CD4-positive, alpha-beta T cell (primary cell): ENCODE measurements at places on chromosomes 12 and 14.

- DNase-seq = no peak
Measured at GRCh38 chr12:41905759-41906297, 238.8 kb downstream of the GXYLT1 start.

DNA sequence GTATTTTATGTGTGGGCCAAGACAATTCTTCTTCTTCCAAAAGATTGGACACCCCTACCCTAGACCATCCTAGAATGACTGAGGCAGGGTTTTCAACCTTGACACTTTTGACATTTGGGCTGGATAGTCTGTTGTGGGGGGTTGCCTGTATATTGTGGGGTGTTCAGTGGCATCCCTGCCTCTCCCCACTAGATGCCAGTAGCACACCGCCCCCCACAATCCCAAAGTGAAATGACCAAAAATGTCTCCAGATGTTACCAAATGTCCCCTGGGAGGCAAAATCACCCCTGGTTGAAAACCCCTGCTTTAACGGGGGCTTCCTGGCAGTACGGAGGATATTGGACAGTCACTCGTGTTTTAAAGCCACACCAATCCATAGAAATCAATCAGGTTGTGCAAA is 219.6 kb downstream of the PHETA1 start:
- DNase-seq = no peak

GRCh38 chr14:39621223-39621622 is 189.0 kb upstream of the FBXO33 start:
- DNase-seq = no peak

GRCh38 chr14:93268406-93268805 is 61.4 kb downstream of the UBR7 start:
- no peak for DNase-seq

- DNase-seq = no peak
Measured at GRCh38 chr14:93909429-93910128, 17.6 kb upstream of the FAM181A start.

GRCh38 chr12:121925358-121925695 is 6.9 kb downstream of the CFAP251 start:
- no peak for DNase-seq

DNA sequence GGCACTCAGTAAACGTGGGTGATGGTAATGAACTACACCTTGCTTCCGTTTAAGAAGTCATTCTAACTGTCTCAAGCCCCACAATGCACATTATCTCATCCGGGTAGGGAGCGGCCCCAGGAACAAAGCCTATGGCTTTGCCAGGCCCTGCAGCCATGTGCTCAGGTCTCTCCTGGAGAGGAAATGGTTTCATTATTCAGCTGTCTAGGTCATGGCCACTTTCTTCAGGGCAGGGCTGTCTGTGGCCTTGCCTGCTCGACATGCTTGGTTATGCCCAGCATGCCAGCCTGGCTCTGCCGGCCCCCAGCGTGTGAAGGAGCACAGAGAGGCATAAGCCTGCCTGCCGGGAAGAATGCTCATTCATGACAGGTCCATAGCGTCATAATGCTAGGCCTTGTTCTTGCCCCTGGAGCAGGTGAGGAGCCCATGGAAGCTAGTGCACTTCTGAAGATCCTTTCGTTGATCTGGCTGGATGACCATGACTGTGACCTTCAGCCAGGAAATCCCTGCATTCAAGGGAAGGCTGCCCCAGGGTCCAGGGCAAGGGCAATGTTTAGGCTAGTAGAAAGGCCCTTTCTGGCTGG is 26.3 kb upstream of the FOS start:
- DNase-seq = no peak

- DNase-seq = peak; percentile 25
Measured at GRCh38 chr14:65229748-65230728, 127.7 kb upstream of the MAX start.

- DNase-seq = no peak
Measured at GRCh38 chr12:69475237-69475975, 5.2 kb downstream of the FRS2 start.

DNA sequence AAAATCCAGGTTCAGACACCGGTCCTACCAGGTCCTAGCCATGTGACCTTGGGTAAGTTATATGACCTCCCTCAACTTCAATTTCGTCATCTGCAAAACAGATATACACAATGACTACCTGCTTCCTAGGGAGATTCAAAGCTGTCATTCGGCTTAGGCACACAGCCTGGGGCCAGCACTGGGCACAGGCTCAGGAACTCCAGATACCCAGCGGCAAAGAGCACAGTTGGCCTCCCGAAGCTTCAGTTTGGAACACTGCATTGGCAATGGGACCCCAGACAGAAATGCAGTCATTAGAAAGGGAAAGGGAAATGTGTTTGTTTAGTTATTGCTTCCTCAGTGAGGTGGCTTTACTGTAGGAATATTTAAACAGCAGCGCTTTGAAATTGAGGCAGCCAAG is 11.4 kb downstream of the PLEKHG6 start:
- no peak for DNase-seq

DNA sequence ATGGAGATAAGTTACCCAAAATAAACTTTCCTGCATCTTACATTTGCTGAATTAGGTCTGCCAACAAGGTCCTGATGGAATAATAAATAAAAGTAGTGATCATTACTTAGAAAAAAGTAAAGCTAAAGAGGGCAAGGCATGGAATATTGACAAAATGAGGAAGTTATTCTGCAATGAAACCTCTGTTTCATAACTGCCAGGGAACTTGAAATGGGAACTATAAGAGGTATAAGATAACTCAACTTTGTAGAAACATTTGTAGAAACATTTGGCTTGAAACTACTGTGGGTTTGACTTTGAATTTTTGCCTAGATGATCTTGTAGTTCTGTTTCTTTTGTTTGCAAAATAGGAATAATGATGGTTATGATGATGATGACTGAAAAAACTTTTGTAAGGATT is 18.7 kb upstream of the YBX3 start:
- no peak for DNase-seq

- DNase-seq = peak; percentile 78
Measured at GRCh38 chr12:10982244-10982643, 4.5 kb downstream of the TAS2R50 start.

GRCh38 chr14:59427653-59428580 is 37.3 kb downstream of the GPR135 start:
- no peak for DNase-seq

GRCh38 chr12:56634242-56634836 is 4.2 kb upstream of the BAZ2A start:
- DNase-seq = peak; percentile 56

DNA sequence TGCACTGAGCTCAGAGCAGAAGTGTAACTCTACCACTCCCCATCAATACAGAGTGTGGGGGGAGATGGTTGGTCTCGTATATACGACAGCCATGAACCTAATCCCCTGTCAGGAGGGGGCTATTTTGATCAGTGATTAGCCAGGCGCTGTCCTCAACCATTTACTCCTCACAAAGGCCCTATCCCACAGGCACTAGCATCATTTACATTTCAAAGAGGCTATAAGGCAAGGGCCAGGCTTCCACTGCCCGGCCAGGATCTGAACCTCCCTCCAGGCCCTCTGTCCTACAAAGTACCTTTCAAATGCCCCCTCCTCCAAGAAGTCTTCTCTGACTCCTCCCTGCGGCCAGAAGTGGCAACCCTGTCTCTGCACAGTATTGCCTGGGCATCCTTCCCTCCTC is 74.7 kb downstream of the ITPK1 start:
- no peak for DNase-seq

- DNase-seq = no peak
Measured at GRCh38 chr12:9694241-9694640, 24.7 kb downstream of the CLEC2D start.

DNA sequence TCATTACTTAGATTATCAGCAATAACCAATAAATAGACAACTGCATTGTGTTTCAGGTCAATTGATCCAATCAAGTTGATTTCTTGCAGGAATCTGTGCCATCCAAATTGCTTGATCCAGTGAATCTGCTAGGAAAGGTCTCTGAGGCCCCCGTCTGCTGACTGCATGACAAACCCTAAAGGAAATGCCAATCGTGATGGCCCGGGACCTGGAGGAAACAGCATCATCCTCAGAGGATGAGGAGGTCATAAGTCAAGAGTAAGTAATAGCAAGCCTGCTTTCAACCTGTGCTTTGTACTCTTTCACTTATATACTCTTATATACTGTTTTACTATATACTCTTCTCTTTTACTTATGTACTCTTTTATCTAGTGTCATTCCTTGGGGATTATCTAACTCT is 1.9 kb downstream of the TTLL5 start:
- DNase-seq = no peak

DNA sequence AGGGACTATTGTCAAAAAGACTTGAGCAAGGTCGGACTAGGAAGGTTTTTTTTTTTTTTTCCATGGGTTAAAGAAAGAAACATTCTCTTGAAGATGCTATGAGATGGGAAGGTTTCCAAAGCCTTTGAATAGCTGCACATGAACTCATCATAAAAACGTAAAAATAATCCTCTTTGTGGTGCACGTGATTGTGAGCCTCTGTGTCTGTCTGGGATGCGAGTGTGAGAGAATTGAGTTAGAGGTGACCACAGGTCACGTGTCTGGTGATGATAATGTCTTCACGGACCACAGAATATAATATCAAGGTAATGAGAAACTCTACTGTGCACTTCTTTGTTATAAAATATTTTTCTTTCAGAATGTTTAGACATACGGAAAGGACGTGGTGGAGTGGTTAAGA is 24.3 kb upstream of the ADGRD1 start:
- no peak for DNase-seq

- no peak for DNase-seq
Measured at GRCh38 chr12:54042970-54043853, 10.4 kb downstream of the HOXC5 start.

DNA sequence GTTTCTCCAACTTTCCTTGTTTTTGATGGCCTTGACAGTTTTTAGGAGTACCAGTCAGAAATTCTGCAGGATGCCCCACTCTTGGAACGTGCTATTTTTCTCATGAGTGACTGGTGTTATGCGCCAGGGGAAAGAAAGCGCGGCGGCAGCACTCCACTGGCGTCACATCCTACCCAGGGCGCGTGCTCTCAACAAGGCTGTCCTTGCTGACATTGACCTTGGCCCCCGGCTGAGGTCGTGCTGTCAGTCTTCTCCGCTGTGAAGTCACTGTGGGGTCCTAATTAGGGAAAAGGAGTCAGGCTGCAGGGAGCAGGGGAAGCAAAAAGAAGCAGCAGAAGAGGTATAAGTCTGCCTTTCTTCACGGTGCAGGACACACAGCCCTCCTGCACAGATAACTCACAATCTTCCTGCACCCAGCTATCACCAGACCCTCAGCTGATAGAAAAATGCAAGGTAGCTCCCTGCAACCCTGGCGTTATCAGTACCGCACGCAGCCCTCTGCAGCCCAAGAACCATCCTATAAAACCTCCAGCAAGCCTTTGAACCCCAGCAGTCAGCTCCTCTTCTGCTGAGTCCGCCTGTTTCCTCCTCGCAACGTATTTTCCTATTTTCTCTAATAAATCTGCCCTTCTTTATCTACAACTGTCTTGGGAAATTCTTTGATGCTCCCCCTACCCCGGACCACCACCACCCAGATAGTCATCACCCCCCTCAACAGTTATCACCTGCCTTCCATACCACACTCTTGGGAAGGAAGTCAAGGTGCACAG is 48.0 kb upstream of the C14orf180 start:
- DNase-seq = no peak

DNA sequence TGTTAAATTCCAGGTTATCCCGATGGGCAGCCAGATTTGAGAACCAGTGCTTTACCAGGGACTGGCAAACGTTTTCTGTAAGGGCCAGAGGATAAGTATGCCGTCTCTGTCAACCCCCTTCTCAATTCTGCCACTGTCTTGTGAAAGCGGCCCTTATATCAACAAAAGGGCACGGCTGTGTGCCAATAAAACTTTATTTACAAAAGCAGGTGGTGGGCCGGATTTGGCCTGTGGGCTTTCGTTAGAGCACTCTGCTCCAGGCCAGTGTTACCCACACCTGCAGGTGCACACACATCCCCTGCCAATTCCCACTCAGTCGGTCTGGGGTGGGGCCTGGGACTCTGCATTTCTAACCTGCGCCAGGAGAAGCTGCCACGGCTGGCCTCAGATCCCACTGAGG is 111.2 kb downstream of the RFLNA start:
- no peak for DNase-seq

- no peak for DNase-seq
Measured at GRCh38 chr14:64409126-64409920, 21.2 kb downstream of the MTHFD1 start.

GRCh38 chr14:54501480-54501879 is 8.2 kb upstream of the CGRRF1 start:
- no peak for DNase-seq

- DNase-seq = no peak
Measured at GRCh38 chr12:93497456-93497855, 30.1 kb downstream of the MRPL42 start.

DNA sequence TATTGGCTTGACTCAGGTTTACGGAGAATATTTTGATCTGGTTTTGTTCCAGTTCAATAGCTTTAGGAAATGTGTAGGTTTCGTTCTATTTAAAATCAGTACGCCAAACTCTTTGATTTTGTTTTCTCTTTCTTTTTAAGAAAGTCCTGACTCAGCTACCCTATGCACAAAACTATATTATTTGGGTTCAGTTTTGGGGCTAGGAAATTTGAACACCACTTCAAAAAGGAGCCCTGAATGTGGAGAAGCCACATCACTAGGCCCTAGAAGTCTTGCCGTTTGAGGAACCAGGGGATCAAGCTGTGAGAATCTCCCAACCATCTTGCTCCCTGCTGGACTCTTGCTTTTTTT is 168.2 kb upstream of the BCL2L14 start:
- DNase-seq = no peak

GRCh38 chr12:129005829-129006228 is 152.6 kb downstream of the GLT1D1 start:
- DNase-seq = no peak

DNA sequence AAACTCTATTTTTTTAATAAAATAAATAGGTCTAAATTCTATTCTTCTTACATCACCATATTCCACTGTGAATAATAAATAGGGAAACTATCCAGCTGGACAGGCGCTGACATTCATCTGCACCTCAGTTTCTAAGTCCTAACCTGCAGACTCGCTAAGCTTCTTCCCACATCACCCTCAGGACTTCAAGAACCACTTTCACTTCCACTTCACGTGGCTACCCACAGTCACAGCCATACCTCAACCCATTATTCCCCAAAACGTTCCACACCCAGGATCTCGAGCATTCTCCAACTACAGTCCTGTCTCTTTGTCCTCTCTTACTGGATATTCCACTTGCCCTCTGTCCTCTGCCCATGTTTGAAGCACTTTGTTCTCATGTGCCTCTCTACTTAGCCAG is 71.1 kb downstream of the C2CD5 start:
- no peak for DNase-seq

DNA sequence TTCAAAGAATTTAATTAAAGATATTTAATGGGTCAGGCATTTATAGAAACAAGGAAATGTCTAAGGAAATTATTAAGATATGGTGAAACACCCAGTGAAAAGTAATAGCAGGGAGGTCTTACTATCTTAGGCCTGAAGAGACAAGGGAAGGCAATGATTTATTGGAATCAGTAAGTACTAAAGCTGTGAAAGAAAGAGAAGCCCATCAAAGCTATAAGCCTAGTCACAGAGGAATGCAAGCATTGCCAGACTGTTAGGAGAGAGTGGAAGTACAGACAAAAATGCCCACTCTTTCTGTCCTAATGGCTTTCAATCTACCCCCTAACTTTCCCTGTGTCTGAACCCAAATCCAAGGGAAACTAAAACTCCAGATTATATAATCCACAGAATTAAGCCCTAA is 69.2 kb upstream of the PIK3C2G start:
- DNase-seq = no peak
